Left renal cortex interstitium (tissue), 4 donors: ENCODE measurements at places on chromosomes 3 and 15. TPM values are rescaled to one million over a fixed set of nuclear protein-coding genes. Genes with fewer than 3 reads are reported as not detected.
A peak's percentile ranks its signal among the peaks of the same experiment; 100 is the strongest.

DNA sequence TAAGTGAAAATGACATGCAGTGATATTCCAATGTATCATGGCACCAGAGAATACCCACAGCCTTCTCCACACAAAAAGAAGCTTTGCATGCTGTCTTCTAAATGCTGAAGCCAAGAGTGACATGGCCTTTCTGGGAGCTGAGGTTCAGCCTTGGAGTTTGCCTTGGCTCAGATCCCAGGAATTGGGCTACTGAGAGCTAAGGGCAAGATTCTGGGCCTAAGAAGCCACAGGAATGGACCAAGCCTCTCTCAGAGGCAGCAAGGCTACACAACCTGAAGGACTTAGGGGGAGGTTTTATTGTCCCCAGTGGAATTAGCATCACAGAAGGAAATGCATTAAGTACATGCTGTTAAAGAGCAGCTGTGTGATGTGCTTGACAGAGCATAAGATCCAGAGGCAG lies 1078.5 kb downstream of the TUSC7 start:
- DNase-seq: peak; percentile 38

DNA sequence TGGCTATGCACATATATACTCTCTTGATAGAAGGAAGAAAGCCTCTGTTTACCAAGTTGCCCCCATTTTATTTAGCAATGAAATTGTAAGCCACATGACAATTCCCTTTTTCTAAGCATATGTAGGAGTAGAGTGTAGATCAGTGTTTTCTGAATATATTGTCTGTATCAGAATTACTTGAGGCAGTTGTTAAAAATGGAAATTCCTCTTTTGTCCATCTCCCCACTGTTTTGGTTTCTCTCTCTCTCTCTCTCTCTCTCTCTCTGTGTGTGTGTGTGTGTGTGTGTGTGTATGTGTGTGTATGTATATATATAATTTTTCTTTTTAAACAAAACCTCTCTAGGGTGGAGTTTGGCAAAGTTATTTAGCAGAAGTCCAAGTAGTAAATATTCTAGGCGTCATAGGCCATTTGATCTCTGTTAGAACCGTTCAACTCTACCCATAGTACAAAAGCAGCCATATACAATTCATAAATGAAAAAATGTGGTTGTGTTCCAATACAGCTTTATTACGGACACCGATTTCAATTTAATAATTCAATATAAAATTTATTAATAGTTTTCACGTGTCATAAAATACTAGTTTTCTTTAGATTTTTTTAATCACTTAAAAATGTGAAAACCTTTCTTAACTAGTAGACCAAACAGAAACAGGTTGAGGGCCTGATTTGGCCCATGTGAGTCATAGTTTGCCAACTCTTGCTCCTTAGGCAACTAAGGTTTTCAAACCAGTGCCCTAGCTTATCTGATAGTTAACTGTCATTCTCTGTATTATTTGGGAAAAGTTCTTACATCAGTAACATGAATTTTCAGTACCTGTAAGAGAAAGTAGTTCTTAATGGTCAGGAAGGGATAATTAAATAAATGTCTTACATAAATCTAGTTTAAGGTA lies 39.8 kb downstream of the UBE2E1 start:
- DNase-seq: no peak

DNA sequence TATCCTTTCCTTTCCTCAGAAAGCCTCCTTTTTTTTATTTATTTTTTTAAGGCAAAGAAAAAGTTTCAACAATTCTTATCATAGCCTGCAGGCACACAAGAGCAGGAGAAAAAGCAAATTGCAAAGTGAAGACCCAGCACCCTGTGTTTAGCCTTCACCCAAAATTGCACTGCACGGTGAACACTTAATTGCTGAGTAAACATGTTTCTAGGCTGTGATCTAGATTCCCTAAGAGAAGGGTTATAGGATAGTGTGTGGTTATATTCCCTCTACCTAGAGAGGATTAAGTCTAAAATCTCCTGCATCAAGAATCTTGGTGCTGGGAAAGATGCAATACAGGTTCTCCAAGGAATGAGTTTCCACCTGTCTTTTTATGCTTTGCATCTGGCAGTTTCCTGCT lies 70.2 kb upstream of the BFSP2 start:
- no peak for DNase-seq

- DNase-seq: no peak
Observed at GRCh38 chr3:153974614-153975013, 146.6 kb upstream of the ARHGEF26 start.

GRCh38 chr3:166663194-166663593 lies 716.9 kb downstream of the ZBBX start:
- DNase-seq: no peak

DNA sequence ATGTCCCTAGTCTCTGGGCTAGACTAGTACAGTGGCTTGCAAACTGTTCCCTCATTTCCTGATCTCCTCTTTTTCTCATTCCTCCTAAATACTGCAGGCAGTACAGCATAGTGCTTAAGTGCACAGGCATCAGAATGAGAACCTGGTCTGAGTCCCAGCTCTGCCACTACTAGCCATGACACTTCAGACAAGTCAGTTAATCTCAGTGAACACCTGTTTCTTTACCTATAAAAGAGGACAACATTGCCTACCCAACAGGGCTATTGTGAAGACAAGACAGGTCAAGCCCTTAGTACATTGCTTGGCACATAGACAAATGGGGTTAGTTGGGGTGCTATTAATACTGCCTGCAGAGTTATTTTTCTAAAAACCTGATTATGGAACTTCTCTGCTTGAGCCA lies 113.3 kb downstream of the RYR3 start:
- DNase-seq: no peak

- DNase-seq: no peak
Observed at GRCh38 chr3:152260529-152260928, 8.2 kb upstream of the MBNL1 start.

DNA sequence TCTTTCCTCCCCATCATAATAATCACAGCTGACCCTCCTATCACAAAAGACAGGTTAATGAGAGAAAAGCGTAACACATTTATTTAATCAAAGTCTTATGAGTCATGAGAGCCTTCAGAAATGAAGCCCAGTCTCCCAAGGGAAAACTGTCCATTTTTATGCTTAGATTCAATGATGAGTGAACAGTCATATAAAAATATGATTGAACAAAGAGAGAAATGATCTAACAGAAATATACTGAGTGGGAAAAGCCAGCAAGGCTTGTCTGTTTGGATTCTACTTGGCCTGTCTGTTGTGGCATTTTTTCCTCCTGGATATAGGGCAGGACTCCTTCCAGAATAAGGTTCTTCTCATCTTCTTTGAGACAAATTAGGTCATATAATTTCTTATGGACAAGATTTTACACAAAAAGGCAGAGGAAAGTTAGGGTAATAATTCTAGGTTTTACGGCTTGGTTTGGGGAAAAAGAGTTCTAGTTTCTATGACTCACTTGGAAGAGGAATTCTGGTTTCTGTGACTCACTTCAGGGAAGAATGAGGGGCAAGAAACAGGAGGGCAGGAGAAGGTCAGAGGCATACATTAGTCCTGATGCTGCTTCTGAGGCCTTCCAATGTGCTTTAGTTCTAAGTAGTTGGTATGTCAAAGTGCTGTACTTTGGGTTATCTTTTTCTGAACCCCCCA lies 534.2 kb downstream of the ZIC1 start:
- DNase-seq: no peak

- DNase-seq: no peak
Observed at GRCh38 chr3:72680766-72681165, 167.5 kb downstream of the SHQ1 start.

DNA sequence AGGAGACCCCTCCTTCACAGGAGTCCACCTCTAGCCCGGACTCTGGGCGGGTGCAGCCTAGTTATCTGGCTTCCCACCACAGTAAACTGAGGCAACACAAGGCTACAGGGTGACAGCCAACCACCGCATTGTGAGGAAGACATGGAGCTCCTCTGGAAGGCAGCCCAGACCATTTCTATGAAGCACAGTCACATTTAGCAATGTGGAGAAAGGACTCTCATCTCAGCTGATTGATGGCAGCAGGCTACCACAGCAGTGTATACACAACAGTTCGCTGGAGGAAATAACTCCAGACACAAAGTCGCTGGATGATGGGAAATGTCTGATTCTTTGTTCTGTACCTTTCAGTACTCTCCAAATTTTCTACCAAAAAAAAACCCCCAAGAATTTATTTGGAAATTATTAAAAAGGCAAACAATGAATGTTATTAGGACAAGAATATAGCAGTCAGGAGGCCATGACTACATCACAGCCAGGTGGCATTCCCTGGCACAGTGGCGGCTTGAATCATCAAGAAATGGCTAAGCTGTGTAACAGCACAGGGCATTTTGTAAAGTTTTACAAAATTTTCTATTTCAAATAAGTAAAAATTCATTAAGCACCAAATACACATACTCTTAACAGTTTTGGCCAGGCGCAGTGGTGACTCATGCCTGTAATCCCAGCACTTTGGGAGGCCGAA lies 40.1 kb downstream of the FAN1 start:
- no peak for DNase-seq

GRCh38 chr3:31132132-31132769 lies 237.8 kb upstream of the GADL1 start:
- DNase-seq: no peak

GRCh38 chr3:66066963-66067617 lies 28.4 kb upstream of the MAGI1 start:
- DNase-seq: no peak

GRCh38 chr3:73225991-73226390 lies 164.5 kb downstream of the EBLN2 start:
- DNase-seq: no peak

GRCh38 chr3:84082726-84083125 lies 876.1 kb upstream of the CADM2 start:
- no peak for DNase-seq

DNA sequence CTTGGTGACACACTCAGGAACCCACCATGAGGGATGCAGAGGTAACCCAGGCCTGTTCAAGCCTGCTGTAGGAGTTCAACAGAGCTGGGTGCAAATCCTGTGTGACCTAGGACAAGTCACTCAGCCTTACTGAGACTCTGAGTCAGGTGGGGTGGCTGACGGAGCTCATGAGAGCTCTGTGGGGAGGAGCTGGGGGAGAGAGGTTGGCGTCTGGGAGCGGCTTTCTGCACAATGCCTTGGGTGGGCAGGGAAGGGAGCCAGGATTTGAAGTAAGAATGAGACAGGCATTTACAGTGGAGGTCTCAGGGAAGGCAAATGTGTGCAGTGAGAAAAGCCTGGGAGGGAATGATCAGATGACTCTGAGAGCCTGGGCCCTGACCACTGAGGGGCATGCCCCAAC lies 18.3 kb downstream of the C3orf18 start:
- no peak for DNase-seq

DNA sequence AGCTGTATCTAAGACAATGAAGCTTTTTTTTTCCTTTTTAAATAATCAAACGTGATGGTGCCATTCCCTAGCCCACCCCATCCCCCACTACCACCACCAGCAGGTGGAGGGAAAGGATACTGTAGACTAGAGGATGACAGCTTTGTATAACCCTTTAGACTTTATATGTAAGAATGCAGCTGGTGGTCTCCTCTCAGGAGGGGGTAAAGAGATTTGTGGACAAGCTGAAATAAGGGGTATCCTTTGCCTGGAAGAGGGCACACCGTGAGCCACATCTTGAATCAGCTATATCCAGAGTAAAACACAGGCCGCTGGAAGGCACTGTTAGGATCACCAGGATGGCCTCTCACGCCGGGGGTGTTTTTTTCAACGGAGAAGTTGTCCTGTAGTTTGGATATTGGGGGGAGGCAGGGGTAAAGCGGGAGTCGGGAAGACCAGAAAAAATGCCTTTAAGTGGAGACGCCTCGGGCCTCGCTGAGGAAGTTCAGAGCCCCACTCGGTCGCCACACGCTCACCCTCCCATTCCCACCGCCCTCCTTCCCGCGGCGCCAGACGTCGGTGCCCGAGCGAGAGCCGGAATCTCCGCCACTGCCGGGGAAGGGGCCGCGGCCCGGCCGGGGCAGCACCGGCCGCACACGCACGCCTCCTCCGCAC lies 986 bp downstream of the KPNA4 start:
- DNase-seq: no peak

- DNase-seq: no peak
Observed at GRCh38 chr15:56040081-56041035, 46.9 kb upstream of the NEDD4 start.

DNA sequence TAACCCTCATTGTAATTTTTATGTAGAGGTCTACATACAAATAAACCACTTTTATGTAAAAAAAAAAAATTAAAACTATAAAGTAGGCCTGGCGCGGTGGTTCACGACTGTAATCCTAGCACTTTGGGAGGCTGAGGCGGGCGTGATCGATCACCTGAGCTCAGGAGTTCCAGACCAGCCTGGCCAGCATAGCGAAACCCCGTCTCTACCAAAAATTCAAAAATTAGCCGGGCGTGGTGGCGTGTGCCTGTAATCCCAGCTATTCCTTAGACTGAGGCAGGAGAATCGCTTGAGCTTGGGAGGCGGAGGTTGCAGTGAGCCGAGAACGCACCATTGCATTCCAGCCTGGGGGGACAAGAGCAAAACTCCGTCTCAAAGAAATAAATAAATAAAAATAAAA lies 766 bp upstream of the SLC12A6 start:
- no peak for DNase-seq

DNA sequence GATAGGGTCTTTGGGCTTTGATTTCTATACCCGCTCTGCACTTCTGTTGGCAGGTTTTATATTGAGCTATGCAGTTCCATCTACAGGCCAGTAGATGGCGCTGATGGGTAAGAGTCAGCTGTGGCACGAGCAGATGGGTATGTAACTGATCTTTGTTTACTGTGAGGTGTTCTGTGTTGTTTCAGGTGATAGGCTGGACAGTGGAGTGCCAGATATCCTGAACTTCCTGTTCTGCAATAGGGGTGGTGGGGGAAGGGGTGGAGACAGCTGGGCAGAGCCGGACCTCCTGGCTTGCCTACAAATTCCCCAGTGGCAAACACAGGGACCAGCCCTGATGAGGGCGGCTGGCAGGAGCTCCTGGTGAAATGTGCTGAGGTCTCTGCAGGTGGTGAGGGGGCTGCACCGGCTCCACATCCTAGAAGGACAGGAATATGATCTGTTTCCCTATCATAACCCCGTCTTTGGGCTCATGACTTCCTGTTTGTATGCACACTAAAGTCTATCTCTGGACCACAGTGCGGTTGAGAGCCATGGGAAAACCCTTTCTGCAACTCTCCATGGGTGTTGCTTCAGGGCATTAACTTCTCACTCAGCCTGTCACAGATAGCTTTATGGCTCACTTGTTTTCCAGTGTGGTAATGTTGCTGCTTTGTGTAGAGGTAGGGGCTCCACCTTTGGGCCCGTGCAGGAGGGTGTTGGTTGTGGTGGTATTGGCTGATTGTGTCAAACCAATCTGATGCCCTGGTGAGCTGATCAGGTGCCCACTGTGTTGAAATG lies 13.4 kb upstream of the FAM98B start:
- no peak for DNase-seq

DNA sequence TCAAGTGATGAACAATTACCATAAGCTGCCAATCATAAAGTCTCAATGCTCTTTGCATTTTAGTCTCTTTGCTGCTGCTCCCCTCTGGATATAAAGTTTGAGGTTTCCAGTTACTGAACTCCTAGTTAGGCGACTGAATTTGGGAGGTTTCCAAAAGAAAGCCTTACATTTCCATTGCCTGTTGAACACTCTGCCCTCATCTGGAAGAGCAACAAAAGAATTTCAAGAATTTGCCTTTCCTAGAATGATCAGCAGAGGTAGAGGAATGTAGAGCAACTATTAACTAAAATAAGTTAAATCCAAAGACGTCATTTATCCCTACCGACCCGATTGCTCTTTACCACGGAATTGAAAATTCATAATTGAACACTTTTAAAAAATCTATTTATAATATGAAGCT lies 53.4 kb upstream of the PRICKLE2 start:
- no peak for DNase-seq

- no peak for DNase-seq
Observed at GRCh38 chr3:58074116-58074715, 66.0 kb downstream of the FLNB start.

Gene GHSR
- not detected for polyA plus RNA-seq

Gene C3orf18
- polyA plus RNA-seq: 15.4 TPM

Gene TUSC7
- polyA plus RNA-seq: not detected

Gene CNTN6
- polyA plus RNA-seq: 2.9 TPM

Gene MTFMT
- polyA plus RNA-seq: 15.0 TPM

Gene CHRNA7
- 33.2 TPM for polyA plus RNA-seq
